ENCODE measurements at places on chromosomes 2 and 18.
A peak's percentile ranks its signal among the peaks of the same experiment; 100 is the strongest.

DNA sequence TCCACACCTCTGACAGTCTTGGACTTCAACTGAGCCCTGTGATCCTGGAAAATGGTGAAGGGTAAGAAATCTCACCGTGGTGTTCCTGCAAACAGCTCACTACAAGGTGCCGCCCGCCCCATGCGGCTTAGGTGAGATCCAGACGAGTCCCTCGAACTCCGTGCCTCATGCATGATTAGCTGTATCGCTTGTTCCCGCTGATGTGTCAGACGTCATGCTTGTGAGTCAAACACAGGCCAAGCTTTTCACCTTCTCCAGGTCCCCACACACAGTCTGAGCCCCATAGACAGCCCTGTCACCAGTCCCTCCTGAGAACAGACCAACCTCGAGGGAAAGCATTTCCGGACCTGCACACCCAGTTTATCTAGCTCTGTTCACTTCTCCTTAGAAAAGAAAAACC lies 740.5 kb downstream of the GALR1 start:
- no peak for DNase-seq

DNA sequence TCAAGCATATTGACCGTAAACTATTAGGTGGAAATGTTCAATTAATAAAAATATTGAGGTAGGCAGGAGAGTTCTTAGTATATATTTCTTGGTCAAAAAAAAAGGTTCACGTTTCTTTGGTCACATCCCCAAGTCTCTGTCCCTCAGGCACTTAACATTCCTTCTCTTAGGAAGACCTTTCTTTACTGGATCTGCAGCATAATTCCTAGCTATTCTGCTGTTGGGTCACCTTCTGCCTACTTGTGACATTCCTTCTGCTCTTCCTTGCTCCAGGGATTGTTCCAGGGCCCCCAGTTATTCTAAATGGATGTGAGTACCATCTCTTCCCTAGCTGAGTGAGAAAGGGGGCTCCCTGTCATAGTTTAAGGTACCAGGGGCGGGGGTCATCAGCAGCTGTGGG lies 4.2 kb downstream of the UGP2 start:
- no peak for DNase-seq

GRCh38 chr2:7813541-7814292 lies 868.1 kb upstream of the ID2 start:
- DNase-seq = no peak

DNA sequence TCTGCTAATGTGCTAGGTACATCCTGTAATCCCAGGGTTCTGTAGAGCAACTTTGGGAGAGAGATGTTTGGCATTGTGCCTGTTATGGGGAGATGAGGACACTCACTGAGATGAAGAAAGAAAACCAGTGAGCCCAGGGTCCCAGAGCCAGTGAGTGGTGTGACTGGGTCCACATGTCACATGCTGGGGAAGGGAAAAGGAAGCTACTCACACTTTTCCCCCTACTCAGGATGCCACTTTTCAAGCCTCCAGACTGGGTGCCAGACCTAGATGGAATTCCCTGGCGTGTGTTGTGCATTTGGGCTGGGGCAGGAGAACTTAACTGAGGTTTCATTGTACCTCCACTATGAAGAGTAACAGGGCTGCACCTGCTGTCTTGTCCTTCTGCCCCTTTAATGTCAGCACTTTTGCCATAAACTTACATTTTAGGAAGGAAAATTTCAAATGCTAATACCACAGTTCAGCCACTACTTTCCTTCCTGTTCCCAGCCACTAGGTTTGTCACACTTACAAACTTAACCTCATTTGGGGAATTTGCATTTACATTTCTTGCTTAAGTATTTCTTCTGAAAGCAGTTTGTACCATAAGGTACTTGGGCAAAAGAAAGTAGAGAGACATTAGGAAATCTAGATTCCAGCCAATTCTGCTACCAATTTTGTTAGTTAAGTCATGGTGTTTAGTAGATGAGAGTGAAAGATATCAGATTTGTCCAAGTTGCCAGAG lies 10.2 kb downstream of the INSIG2 start:
- no peak for DNase-seq

GRCh38 chr18:72013427-72013850 lies 530.7 kb downstream of the CBLN2 start:
- no peak for DNase-seq

DNA sequence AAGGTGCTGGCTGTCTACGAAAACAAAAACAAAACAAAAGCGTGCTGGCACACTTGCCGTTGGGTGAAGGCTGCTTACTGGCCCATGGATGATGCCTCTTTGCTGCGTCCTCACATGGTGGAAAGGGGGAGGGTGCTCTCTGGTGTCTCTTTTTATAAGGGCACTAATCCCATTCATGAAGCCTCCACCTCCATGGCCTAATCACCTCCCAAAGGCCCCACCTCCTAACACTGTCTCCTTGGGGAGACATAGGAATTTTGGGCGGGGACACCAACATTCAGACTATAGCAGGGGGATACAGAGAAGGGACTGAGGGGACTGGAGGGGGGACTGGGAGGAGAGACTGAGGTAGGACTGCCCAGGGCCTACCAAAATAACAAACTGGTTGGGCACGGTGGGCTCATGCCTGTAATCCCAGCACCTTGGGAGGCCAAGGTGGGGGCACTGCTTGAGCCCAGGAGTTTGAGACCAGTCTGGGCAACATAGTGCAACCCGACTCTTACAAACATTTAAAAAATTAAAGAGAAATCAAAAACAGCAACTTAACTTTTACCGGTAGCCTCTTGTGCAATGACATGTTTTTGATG lies 14.5 kb downstream of the PTMA start:
- DNase-seq = no peak

DNA sequence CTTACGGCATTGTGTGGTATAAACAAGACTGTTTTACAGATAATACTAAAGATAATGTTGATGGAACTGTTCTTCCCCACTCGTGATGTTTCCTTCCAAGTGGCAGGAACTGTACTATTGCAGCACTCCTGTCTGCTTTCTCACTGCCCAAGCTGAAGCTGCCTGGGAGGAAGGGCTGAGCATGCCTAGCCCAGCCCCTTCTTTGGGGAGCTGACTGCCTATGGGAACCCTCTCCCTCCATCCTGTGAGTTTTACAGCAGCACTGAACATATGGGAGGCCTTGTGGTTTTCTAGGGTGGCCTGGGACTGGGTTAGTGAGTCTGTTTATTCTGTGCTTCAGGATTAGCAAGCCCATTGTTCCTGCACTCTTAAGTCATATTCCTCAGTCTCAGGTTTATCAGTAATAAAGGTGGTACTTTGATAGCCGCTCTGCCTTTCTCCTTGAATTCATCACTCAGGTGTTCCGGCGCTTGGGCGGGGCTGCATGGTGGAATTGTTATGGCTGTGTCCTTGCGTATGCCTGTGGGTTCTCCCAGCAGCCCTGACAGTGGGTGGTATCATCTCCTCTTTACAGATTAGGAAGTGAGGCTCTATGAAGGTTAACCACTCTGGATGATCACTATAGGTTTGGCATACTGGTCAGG lies 379.7 kb downstream of the PTPRM start:
- DNase-seq = peak; percentile 33

DNA sequence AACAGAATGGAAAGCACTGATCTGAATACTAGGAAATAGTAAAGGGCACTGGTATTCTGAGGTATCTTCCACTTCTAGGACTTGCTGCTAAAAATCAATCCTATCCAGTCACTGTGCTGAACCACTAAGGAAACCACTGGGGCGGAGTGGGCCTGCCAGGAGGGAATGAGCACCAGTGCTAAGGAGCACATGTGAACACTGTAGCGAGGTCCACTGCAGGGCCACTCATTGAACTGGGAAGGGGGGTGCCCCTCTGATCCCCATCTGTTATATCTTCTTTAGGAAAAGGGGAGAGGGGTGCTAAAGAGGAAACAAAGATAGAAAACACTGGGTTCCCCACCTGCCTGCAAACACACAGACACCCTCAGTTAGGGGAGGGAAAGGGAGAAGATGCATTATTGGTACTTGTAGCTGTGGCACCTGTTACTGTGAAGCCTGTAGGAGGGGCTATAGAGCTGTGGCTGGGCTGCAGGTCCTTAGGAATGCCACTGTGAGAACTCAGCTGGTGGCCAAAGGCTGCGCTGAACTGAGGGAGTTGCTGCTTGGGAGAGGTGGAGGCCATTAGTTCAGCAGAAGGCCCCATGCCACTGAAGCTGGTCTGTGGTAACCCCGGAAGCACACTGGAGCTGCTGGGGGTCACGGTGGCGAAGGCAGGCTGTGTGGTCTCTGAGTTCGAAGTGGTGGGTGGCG lies 81.8 kb downstream of the INO80D start:
- DNase-seq = no peak

- no peak for DNase-seq
These were observed 629.4 kb downstream of the TSN start for GRCh38 chr2:122384768-122385333.

GRCh38 chr2:216735086-216735485 lies 39.7 kb upstream of the IGFBP5 start:
- DNase-seq = no peak

DNA sequence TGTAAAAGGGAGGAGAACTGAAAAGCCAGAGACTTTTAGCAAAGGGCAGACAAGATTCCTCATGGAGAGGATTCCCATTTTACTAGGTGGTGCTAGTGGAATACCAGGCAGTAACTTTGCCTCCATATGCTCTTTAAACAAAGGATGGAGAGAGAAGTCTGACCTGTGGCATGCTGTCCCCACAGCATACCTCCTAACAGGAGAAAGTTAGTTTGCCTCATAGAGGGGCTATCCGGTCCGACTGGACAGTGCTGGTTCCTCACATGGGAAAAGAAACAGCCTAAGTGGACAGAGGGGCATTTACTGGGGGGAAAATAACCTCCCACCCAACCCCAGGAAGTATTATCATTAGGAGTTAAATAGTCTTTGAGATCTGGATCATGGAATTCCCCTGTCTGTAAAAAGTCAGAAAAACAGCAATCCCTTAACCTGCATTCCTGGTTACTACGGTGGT lies 31.6 kb upstream of the GMCL1 start:
- no peak for DNase-seq

DNA sequence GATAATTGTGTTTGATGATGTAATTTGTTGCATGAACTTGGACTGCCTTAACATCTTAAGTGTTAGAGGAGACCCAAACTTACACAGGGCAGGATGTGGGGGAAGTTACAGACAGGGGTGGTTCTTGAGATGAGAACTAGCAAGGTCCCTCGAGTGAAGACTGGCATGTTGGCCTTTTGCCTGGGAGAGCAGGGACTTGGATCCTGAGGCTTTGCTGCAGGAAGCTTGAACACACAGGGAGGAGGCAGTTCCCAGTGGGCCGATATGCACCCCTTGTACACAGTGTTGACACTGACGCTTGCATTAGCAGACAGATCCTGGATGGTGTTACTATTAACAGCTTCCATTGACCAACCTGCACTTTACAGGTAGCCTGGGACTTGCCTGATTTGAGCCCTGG lies 47.5 kb downstream of the CHRNA1 start:
- DNase-seq = no peak

- no peak for DNase-seq
These were observed 681.2 kb downstream of the EPHA4 start for GRCh38 chr2:220890931-220891330.

DNA sequence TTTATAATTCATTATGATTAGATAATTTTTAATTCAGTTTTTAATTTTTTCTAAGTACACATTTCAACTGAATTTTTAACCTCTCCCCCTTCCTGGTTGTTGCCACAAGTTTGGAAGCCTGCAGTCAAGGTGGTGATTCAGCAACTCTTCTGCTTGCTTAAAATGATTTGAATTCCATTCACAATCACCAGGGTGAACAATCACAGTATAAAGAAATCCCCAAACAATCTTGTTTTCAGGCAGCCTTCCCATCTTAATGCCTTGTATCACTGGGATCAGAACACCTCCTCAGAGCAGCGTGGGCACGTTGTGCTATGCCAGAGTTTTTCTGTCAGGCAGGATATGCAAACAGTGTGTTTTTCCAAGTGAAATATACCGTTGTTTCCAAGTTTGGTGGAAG lies 46.7 kb upstream of the BARD1 start:
- no peak for DNase-seq

- no peak for DNase-seq
These were observed 212.9 kb upstream of the STON1 start for GRCh38 chr2:48316753-48317750.

- DNase-seq = no peak
These were observed 42.4 kb downstream of the PLCL1 start for GRCh38 chr2:197846777-197847176.

- no peak for DNase-seq
These were observed 66.2 kb upstream of the CTDP1 start for GRCh38 chr18:79613186-79613931.

DNA sequence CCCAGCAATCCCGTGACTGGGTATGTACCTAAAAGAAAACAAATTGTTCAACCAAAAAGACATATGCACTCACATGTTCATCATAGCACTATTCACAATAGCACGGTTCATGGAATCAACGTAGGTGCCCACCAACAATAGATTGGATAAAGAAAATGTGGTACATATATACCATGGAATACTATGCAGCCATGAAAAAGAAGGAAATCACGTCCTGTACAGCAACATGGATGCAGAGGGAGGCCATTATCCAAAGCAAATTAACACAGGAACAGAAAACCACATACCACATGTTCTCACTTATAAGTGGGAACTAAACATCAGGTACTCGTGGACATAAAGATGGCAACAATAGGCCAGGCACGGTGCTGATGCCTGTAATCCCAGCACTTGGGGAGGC lies 207.9 kb upstream of the TNP1 start:
- DNase-seq = no peak

DNA sequence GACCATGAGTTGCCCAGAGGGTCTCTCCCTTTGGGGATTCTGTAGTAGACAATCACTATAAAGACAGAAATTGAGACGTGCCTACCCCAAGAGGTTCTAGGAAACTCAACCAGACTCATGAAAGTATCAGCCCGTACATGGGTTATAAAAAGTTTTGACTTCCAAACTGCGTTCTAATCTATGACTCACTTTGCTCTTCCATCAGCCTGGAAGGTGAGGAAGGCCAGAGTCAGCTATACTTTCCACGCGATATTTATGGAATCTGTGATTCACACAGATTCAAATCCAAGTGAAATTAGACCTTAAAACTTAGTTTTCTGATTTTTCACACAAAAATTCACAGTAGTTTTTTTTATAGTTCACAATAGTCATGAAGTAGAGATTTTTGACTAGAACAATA lies 7.7 kb upstream of the LYPD1 start:
- DNase-seq = no peak

DNA sequence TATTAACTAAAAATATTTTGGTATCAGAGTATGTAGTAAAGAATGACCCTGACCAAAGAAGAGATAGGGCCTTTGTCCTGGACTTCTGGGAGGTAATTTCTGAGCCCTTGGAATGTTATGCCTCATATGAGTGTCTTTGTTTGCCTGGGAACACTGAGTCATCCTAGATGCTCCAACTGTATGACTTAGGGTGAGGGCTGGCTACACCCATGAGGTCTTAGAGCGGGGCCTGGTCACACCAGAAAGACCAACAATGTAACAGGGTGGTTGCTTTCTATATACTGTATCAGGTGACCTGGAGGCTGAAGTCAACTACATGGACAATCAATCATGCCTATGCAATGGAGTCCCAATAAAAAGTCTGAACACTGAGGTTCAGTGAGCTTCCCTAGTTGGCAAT lies 253.1 kb downstream of the MBD2 start:
- no peak for DNase-seq

DNA sequence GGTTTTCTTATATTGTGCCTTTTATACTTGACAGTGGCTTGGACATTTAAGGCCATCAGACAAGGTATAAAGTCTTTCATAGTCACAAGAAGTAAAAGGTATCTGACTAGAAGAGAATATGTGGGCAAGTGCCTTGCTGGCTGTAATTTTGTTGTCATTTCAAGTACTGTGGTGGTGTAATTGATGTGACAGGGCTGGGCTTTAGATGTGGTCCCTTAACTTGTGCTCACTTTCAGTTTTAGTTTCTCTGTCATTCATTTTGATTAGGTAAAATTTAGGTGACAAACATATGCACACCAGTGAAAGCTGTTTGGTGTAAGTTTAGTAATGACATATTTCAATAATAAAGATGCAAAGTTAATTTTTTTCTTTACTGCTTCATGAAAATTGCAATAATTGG lies 31.2 kb upstream of the TBR1 start:
- DNase-seq = no peak

All from amygdala (tissue), 56 donors.